ENCODE measurements at places on chromosomes 2 and 18.

DNA sequence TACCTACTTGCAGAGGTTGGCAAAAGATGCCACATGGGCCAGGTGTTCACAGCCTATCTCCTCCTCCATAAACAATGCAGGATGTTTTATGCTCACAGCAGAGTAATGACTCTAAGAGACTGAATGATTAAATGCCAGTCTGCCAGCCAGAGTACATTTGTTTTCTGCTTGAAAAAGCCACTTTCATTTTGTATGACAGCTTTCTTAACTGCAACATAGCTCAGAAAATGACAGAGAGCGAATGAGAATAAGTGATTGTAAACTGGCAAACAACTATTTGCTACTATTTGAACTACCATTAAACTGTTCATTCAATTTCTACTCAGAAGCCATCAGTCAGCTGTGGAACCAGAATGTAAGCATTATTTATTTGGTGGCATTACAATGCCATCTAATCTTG, 50.6 kb upstream of the DCC start:
- no peak for DNase-seq

GRCh38 chr2:203886661-203887151, 19.1 kb downstream of the CTLA4 start:
- no peak for DNase-seq

DNA sequence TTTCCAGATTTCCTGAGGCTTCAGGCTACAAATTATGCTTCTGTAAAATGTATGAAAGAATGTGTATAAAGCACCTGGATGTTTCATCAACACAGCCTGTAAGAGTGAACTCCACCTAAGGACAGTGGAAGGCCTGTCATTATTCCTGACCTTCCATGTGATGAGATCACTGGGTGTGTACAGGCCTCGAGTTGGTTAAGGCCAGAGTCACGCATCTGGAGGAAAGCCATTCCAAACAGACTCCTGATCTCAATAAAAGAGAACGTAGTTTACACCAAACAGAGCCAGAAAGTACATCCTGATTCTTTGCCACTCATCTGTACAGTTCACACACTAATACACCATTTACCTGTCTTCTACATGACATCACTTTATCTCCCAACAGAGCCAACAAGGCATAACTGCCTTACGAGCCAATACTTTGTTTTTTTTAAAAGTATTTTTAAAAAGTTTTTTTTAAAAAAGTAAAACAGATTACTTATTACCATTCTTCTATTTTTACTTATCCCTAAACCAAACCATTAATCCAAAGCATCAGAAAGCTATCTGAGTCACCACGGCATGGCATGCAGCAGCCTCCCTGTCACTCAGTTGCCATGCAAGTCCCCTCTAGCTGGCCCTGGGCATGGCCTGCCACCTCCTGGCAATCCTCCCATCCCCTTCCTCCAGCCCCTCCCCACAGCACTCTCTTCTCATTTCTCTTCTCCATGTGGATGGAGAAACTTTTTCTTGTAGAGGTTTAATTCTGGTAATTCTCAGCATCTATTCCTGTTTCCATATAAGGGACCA, 78.8 kb upstream of the TFCP2L1 start:
- no peak for DNase-seq

DNA sequence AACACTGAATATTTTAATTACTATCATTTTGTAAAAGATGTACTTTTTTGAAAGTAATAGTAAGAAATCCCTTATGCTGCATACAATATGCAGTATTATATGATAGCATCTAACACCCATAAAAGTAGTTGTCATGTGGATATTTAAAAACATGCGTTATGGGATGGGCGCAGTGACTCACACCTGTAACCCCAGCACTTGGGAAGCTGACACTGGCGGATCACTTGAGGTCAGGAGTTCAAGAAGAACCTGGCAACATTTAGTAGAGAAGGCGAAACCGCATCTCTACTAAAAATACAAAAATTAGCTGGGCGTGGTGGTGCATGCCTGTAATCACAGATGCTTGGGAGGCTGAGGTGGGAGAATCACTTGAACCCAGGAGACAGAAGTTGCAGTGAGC, 88.9 kb downstream of the FEZ2 start:
- DNase-seq: no peak

DNA sequence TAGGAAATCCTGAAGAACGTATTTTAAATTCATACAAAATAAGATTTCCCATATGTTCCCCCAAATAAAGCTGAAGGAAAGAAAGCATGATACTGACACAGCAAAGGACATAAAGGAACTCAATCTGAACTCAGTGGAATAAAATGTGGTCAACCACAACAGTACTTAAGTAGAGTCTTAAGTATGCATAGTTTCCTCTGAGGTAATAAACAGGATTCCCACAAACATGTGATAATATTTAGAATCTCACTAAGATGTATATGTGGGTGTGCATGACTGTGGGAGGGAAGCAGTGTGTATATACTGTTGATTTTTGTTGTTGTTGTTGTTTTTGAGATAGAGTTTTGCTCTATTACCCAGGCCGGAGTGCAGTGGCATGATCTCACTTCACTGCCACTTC, 69.3 kb downstream of the NOL10 start:
- DNase-seq: no peak

- no peak for DNase-seq
Measured at GRCh38 chr2:212794471-212794870, 255.9 kb upstream of the ERBB4 start.

DNA sequence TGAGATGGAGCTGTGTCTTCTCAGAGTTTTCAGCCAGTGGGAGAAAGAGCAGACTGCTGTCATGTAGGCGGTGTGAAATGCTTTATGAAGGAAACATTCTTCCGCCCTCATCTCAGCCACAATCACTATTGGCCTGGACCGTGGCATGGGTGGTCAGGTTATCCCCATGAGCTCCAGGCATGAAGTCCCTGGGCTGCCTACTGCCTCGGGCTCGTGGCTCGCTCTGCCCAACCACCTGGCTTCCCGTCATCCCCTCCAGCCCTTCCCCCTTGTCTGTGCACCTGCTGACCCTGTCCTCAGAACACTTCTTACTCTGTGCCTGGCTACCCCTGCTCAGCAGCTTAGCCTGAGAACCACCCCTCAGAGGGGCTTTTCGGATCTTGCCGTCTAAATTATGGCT, 15.5 kb downstream of the COLEC11 start:
- no peak for DNase-seq

DNA sequence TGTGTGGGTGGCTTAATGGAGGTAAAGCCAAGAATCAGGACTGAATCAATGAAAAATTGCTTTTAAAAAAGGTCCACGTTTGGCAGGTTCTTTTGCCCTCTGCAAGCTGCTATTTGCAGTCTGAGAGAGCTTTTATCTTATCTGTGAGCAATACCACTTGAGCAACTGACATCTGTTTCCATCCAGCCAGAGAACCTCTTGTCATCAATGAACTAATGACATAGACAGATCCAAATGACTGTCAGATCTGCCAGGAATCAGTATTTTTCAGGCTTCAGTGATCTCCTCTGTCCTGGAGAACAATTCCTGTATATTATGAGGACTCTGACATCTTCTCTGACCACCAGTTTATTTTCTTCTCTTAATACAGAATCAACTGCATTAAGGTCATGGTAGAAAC, 608.1 kb downstream of the LRP1B start:
- peak; percentile 36 for DNase-seq

- DNase-seq: no peak
Measured at GRCh38 chr18:61348230-61348629, 15.0 kb downstream of the CDH20 start.

DNA sequence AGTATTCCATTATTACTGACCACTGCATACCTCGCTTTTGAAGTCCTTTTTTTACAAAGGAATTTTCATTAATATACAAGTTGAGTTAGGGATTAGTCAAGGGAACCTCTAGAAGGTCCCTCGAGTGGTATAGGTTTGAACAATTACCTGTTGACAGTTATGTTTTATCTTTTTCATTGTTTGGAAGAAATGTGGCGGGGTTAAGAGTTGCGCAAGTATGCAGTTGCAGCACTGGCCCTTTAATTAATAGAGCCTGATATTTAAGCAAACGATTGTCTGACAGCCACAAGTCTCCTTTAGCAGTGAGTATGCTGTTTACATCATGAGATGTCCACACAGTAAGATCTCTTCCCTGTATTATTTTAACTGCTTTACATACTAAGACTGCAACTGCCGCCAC, 24.3 kb downstream of the KYNU start:
- DNase-seq: no peak

DNA sequence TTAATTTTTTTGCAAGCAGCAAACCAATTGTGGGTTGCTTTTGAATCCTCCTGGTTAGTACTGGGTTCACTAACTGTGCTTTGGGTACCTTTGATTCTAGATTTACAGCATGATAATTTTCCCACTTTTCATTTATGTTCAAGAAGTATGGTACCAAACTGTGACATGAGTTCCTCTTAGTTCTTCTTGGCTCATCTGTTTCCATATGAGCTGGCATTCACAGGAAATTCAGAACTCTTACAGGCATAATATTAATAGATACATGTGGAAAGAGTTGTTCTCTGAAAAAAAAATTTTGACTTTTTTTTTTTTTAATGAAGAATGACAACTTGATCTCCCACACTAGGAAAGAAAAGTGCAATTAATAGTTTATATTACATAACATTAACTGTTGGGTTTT, 59.4 kb downstream of the FMNL2 start:
- no peak for DNase-seq

DNA sequence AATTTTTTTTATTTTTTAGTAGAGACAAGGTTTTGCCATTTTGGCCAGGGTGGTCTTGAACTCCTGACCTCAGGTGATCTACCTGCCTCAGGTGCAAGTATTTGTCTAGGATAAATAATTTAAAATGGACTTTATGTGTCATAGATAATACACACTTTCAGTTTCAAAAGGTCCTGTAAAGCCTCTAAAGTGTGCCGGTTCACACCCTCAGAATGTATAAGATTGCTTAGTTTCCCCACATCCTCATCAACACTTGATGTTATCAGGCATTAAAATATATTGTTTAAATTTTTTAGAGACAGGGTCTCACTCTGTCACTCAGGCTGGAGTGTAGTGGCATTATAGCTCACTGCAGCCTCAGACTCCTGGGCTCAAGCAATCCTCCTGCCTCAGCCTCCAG, 170.5 kb downstream of the ANKRD44 start:
- DNase-seq: no peak

- no peak for DNase-seq
Measured at GRCh38 chr2:85283641-85284040, 44.1 kb downstream of the TGOLN2 start.

All from SK-N-DZ (cell line).